Stimulated activated CD4-positive, alpha-beta T cell treated with anti-CD3 and anti-CD28 coated beads, Interleukin-1b, Interleukin-23, amount 100 ng/mL, for 4 hours (primary cell): ENCODE measurements at places on chromosomes 2 and 18.

- DNase-seq, result no peak
Measured at GRCh38 chr2:203713381-203713780, 6.9 kb downstream of the CD28 start.

GRCh38 chr2:46901611-46902010 is 14.0 kb downstream of the MCFD2 start:
- DNase-seq, result no peak

GRCh38 chr18:50289108-50289443 is 1.6 kb upstream of the CXXC1 start:
- DNase-seq, result no peak

GRCh38 chr18:21242141-21242779 is at the start of gene GREB1L:
Gene GREB1L, plus strand, starts transcription at chr18:21242232. Its CDS starts 141,287 bp downstream, at chr18:21383519.
- peak; percentile 9 for DNase-seq

DNA sequence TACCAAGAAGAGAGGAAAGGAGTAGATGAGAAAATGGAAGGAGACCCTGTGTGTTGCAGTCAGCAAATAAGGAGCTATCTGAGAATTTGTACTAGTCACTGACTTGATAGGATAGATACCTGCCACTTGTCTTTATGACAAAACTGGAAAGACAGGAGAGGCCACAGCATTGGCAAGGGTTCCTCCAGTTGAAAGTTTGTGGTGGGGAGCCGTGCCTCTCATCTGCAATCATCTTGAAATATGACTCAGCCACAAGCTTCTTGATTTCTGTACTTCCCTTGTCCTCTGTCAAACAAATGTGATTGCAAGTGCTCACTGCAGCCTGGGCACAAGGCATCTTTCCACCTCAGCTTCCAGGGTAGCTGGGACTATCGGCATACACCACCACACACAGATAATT is 99.1 kb downstream of the GREB1L start:
- DNase-seq, result no peak

DNA sequence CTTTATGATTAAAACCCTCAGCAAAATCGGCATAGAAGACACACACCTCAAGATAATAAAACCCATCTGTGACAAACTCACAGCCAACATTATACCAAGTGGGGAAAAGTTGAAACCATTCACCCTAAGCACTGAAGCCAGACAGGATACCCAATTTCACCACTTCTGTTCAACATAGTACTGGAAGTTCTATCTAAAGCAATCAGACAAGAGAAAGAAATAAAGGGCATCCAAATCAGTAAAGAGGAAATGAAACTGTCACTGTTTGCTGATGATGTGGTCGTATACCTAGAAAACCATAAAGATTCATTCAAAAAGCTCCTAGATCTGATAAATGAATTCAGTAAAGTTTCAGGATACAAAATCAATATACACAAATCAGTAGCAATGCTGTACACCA is 16.4 kb upstream of the RPRD1A start:
- DNase-seq, result no peak

- DNase-seq, result no peak
Measured at GRCh38 chr2:63975437-63976124, 43.6 kb downstream of the VPS54 start.

DNA sequence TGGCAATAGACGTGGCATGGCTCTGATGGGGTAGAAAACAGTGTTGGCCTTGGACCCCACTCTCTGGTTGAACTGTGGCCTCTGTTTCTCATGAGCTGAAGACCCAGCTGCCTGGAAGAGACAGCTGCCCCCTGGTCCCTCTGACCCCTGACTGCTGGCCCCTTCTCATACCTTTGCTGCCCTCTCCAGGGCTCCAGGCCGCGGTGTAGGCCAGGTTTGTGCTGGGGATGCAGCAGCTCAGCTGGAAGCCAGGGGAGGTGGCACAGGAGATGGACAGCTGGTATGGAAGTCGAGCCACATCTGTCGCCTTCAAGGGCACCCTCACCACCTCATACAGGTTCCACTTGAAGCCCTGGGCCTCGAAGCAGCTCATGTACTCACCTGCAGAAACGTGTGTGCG is 31.7 kb upstream of the SELENOI start:
- DNase-seq, result no peak

DNA sequence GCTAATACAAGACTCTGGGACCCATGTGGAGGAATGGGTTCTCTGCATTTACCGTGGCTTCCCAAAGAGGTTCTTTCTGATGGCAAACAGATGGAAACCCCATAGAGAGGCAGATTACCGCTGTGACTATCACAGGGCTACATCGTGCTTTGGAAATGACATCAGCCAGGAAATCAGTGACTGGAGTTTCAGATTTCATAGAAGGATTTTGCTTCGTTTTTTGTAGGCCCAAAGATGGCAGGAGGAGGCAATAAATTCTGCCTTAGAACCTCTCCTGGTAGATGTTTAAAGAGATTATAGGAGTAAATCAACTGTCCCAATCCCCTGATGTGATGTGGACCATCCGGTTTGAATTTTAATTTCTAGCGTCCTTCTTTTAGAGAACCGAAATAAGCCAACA is 214.1 kb downstream of the AGPS start:
- DNase-seq, result no peak
